ENCODE measurements at places on chromosomes 5 and 9. TPM values are rescaled to one million over a fixed set of nuclear protein-coding genes. Genes with fewer than 3 reads are reported as not detected.

The ALDH7A1 gene
- total RNA-seq: 79.7 TPM

The TRIM32 gene
- 22.8 TPM for total RNA-seq

The UBE2QL1 gene
- total RNA-seq: 0.72 TPM

The PLPP6 gene
- 9.6 TPM for total RNA-seq

The SLC34A3 gene
- total RNA-seq: 0.28 TPM

The IFNK gene
- not detected for total RNA-seq

The NDUFB6 gene
- total RNA-seq: 106 TPM

The TLX3 gene
- total RNA-seq: not detected

The ANGPTL2 gene
- total RNA-seq: not detected

The ECSCR gene
- total RNA-seq: not detected

The FCN2 gene
- total RNA-seq: not detected

The GARNL3 gene
- 1.8 TPM for total RNA-seq

The SH3RF2 gene
- 2.9 TPM for total RNA-seq

The NIPAL4 gene
- total RNA-seq: 13.5 TPM

The TIMD4 gene
- 1.6 TPM for total RNA-seq

The DRD1 gene
- 0.08 TPM for total RNA-seq

The PCDHGB3 gene
- total RNA-seq: 0.18 TPM

The SLC26A2 gene
- 50.6 TPM for total RNA-seq

The FCN1 gene
- total RNA-seq: not detected

The CRB2 gene
- total RNA-seq: 0.06 TPM

All from A549 treated with Mapracorat at 1 μM for 4 hours (cell line).